Stimulated activated CD4-positive, alpha-beta T cell treated with anti-CD3 and anti-CD28 coated beads, Interleukin-1b, Interleukin-23, amount 100 ng/mL, for 48 hours (primary cell): ENCODE measurements at places on chromosomes 1 and 21.
A peak's percentile ranks its signal among the peaks of the same experiment; 100 is the strongest.

- DNase-seq, result no peak
These were observed 281.1 kb downstream of the PTPRU start for GRCh38 chr1:29517251-29518086.

GRCh38 chr1:45442272-45442671 lies 48.7 kb downstream of the TESK2 start:
- no peak for DNase-seq

- DNase-seq, result peak; percentile 65
These were observed 16.3 kb upstream of the CD2 start for GRCh38 chr1:116737855-116738321.

- DNase-seq, result no peak
These were observed 50.9 kb upstream of the WARS2 start for GRCh38 chr1:119191325-119191724.

DNA sequence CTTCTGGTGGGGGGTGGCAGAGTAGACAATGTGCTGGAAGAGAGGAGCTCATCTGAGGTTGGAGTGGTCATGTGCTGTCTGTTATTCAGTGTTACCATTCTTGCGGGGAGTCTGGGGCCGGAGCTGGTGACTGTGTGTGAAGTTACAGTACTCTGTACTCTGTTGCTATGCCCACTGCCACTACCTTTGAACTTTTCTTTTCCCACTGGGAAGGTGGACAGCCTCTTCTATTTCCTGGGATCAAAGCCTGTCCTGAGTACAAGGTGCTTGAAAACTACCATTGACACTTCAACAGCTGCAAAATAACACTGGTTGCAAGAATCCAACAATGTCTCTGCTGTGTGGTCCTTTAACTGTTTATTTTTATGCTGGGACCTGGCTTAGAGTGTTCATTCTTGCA lies 66.4 kb upstream of the ZNF326 start:
- no peak for DNase-seq

DNA sequence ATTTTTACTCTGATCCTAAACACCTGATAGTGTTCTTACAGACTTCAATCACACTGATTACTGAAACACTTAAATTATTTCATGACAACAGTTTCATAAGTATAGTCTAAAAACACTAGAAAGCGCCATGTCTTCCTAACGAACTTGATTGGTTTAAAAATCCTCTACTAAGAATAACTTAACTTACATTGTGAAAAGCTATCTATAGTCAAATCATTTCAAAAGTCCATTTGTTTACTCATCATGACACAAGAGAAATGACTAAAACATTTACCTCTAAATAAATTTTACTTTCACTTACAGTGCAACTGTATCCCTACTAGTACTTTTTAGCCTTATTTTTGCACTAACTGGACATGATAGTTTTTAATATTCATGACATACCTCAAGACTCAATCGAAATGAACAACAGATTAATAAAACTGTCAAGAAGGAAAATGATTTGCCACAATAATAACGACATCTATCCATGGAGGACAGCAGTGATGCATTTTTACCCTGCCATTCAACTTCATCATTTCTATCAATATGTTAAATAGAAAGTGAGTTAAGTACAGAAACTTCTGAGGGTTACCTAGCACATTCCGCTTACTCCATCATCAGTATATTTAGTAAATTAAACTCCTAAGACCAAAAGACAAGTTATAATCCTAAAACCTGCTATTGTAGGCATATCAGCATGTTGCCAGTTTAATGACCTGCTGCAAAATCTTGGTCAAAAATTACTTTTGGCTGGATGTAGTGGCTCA lies 38.4 kb downstream of the AHCTF1 start:
- no peak for DNase-seq

DNA sequence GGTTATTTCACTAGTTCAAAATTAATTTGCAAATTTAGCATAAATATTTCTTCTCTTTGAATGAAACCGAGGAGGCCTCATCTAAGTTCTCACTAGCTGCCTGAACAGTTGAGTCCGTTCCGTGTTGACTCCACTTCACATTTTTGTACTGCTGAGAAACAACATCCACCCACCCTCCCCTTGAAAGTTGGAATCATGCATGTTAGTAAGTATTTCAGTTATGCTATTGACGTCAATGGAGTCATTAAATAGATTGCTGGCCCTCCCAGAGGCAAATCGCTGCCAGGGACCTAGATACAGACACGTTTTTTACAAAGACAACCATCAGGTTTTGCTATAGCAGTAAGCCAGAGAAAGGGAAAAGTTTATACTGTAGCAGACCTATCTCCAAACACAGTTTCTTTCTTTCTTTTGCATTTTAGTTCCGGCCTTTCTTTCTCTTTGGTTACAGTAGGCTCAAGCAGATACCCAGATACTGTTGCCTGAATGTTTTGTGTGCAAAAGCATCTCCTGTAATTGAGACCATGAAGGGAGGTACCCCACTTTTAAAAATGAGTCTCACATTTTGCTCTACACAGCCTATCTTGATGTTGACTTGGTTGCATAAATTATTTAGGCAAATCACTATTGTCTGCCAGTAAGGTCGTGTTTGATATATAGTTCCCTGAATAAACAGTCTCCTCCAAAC lies 262.6 kb upstream of the SGIP1 start:
- DNase-seq, result peak; percentile 61

DNA sequence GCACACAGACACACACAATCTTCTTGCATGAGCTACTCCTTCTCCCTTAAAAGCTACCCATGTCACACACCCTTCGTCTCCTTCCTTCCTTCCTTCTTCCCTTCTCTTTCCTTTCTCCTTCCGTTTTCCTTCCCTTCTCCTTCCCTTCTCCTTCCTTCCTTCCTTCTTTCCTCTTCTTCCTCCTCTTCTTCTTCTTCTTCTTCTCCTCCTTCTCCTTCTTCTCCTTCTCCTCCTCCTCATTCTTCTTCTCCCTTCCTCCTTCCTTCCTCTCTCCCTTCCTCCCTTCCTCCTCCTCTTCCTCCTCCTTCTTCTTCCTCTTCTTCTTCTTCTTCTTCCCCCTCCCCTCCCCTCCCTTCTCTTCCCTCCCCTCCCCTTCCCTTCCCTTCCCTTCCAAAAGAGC lies 52.1 kb upstream of the LEPR start:
- no peak for DNase-seq

- DNase-seq, result no peak
These were observed 702.8 kb downstream of the PTPRU start for GRCh38 chr1:29939079-29939478.

- DNase-seq, result no peak
These were observed 25.3 kb downstream of the DTL start for GRCh38 chr1:212060632-212061472.

GRCh38 chr1:89974256-89974655 lies 20.7 kb upstream of the ZNF326 start:
- no peak for DNase-seq

DNA sequence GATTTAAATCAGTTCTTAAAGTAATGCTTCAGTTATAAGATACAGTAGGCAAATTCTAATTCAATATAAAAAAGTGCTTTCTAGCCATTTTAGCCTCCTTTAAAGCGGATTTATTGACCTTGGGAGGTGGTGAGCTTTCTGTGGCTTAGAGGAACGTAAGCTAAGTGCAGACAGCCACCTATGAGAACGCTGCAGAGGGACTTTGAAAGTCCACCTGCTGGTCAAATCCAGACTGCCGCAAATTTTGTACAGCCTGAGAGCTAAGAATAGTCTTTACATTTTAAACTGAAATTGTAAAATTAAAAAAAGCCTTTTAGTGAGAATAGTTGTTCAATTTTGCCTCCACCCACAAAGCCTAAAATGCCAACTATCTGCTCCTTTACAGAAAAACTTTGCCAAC lies 67.0 kb upstream of the SSX2IP start:
- DNase-seq, result no peak

- no peak for DNase-seq
These were observed 59.9 kb downstream of the WARS2 start for GRCh38 chr1:119080586-119080985.

GRCh38 chr1:212254853-212255363 lies 30.3 kb upstream of the PPP2R5A start:
- DNase-seq, result no peak

DNA sequence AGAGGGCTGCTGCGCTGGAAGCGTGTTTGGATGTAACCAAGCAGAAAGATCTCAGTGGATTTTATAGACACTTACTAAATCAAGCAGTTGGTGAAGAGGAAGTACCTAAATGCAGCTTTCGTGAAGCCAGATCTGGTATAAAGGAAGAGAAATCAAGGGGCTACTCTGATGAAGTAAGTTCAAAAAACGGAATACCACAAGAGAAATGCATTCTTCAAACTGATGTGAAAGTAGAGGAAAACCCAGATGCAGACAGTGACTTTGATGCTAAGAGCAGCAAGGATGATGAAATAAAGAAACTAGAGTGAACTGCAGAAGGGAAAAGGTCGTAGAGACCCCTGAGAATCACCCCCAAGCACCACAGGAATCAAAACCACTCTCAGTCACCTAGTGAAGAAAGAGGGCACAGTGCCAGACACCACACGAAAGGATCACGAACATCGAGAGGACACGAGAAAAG lies 40.8 kb upstream of the NEXN start:
- no peak for DNase-seq

GRCh38 chr1:63922848-63923247 lies 149.0 kb downstream of the ROR1 start:
- no peak for DNase-seq

DNA sequence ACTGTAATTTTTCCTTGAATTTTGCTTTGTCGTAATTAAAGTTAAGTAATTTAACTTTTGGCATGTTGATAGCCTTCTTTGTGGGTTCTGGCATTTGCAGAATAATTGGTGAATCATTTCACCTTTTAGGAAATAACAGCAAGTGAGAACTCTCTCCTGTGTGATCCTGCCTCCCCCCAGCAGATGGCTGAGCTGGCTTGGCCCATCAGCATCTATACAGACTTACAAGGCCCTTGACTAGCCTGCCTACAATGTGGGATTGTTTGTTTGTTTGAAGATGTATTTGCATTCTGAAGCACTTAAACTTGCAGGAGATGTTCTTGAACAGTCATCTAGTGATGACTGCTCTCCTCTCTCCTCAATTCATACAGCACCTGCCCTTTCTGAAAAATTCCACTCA lies 55.9 kb downstream of the MACO1 start:
- DNase-seq, result no peak

DNA sequence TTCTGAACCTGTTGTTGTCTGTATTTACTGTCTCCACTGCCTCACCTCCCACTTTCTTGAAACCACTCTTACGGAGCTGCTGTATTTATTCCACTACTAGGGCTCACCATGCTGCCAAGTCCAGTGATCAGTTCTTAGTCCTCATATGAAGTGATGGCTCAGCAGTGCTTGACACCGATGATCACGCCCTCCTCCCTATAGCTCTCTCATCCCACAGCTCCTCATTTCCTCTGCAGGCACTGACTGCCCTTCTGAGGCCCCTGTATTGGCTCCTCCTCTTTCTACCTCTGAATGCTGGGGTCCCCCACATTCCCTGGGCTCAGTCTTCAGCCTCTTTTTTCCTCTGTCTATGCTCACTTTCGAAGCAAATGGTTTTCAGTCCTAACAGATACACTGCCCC lies 3.4 kb downstream of the CLCA1 start:
- DNase-seq, result no peak

GRCh38 chr1:161718559-161719324 lies 2.6 kb upstream of the FCRLB start:
- no peak for DNase-seq

DNA sequence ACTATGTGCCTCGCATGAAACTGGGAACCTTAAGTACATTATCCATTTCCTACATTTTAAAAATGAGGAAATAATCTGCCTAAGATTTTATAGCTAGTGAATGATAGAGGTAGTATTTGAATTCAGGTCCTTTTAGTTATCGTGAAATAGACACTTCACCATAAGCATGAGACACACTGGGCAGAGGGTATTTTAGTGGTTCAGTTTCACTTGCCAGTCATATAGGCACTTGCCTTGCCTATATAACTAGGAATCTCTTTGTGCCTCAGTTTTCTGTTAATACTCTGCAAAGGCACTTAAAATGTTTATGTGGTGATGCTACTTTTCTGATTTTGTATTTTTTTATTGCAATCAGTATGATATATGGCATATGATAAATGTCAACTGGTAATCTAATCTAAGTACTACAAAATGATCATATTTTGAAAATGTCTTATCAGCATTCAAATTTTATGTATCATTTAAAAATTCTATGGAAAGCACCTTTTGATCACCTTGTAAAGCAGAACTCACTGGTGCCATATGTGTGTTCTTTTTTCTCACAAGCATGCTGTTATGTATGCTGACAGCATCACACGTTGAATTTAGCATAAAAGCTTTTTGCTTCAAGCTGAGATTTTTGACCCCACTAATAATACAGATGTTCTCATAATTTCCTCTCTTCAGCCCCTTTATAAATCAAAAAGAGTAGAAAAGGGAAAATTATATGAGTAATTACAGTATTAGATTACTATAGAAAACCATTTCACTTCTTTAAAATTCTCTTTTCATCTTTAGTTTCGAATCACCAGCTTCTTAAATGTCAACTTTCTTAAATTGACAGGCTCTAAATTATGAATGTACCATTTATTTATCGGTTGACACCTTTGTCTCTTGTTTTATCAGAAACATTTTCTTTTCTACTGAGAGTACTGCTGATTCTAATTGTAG lies 52.6 kb downstream of the RPS6KC1 start:
- no peak for DNase-seq

GRCh38 chr1:119549719-119550132 lies 42.7 kb downstream of the HSD3B1 start:
- DNase-seq, result peak; percentile 13

- no peak for DNase-seq
These were observed 38.5 kb downstream of the COQ8A start for GRCh38 chr1:226978432-226979114.

DNA sequence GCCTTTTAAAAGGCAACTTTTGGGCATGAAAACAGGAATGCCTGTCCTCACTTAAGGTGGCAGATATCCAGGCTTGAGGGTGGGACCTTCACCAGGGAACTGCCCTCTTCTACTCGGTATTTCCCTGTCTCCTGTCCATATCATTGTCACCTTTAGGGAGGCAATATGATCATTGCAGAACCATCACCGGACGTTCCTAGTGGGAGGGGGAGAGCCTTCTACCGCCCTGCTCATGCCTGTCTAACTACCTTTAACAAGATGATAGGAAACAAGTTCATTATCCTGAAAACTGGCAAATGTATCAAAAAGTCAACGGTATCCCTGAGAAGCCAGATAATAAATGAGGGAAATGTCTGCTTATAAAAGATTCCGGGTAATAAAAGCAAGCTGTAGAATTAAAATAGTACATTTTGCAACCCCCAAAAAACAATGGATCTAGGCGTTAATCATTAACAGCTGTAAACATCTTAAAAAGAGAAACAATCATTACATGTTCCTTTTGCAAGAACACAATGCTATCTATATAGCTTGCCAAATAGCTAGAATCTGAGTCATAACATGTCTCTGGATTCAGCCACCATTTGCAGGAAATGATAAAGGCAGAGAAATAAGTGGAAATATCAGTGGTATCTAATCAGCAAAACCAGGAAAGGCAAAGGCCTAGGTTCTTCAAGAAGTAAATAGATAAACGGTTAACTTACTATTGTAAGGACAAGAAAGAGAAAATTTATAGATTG lies 852.9 kb upstream of the ADGRL4 start:
- no peak for DNase-seq

GRCh38 chr1:29756085-29756484 lies 519.8 kb downstream of the PTPRU start:
- no peak for DNase-seq

GRCh38 chr21:45560106-45561021 lies 18.1 kb upstream of the SLC19A1 start:
- DNase-seq, result no peak
